NB4 (cell line): ENCODE measurements at places on chromosomes 12 and 14.

GRCh38 chr12:124529565-124530276, 37.7 kb downstream of the NCOR2 start:
- DNase-seq = no peak

DNA sequence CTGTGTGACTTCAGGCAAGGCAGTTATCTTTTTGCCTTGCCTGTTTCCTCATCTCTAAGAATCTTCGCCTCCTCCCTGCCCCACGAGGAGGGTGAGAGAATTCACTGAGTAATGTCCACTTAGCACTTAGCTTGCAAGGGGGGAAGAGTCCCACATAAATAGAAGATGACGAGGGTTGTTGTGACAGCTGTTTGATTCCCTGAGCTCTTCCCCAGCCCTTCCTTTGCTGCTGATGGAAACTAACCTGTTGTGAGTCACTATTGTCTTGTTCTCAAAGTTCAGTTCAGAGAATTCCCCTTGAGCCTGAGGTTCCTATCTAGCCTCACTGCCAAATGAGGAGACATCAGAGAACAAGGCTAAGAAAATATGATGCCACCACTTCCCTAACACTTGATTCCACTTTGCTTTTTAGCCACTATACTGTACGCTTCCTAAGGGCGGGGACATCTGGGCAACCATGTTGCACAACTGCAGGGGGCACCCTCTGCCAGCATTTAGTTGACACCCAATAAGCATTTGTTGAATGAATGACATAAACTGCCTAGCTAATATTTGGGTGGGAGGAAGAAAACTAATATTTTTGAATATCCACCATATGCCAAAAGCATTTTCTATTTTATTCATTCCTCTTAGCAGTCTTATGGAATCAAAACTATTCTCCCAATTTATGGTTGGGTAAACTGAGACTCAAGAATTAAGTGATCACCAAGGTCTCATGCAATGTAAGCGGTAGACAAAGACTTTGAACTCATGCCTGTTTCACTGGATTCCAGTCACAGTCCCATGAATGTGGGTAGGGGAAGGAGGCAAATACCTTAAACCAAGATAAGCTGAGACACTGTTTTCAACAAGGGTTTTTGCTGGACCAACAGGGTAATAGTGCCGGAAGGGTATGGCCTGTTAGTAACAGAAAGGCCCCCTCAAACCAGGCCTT, 77.6 kb downstream of the ZFP36L1 start:
- DNase-seq = no peak

- DNase-seq = no peak
Measured at GRCh38 chr12:6123258-6123657, 1.2 kb downstream of the VWF start.

- DNase-seq = peak; percentile 40
Measured at GRCh38 chr12:26767865-26768264, 65.1 kb downstream of the ITPR2 start.

- no peak for DNase-seq
Measured at GRCh38 chr12:52951126-52951525, 2.2 kb downstream of the KRT18 start.

DNA sequence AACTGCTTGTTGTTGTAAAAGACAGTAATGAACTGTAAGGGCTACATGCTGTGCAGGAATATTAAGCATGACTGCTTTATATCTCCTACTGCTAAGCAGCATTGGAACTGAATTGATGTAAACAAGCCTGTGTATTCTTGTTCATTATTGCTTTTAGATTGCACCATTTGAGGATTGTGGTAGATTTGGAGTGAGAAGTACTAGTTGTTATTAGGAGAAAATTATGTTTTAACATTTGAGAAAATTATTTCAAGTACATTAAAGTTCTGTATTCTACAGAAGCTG, 212.7 kb downstream of the ERC1 start:
- no peak for DNase-seq

DNA sequence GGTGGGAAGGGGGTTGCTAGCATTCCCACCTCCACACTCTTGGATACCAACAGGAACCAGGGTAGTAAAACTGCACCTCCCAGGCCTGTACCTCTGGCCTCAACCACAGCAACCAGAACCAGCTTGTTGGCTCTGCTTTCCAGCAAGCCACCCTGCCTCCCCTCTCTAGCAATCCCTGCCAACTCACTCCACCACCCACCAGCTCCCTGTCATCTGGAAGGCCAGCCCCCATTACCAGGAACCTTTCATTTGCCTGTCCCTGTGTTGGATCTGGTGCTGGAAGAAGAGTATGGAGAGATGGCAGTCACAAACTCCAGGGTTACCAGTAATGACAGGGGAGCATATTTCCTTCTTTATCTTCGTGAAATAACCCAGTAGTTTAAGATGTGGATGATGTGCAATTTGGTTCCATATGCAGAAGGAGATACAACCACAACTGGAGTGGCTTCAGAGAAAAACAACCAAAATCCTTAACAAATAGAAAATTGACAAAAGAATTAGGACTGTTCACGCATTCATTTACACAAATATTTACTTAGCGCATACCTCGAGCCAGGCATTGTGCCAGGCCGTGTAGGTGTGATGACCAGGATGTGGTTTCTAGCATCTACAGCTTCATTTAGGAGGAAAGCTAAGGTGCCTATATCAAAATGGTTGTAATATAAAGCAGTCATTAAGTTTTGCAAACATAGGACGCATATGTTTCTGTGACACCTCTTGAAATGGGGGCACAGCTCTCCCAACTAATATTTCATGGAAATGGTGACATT, 3.4 kb downstream of the B4GALNT3 start:
- DNase-seq = no peak

DNA sequence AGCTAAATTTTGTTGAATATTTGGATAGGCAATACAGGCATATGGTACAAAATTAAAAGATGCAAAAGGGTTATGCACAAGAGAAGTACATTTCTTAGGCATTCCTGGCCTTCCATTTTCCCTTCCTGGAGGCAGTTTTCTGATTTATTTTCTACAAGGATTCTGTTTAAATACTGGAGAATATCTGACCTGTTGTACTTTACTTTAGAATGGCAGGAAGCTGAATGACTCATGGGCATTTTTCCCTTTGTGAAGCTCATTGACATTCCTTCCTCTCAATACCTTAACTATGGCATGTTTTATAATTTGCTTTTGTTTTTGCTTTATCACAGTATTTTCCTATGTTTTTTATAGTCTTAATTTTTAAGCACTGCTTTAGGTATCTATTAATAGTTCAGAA, 62.7 kb downstream of the RCOR1 start:
- no peak for DNase-seq

GRCh38 chr14:32306549-32306948, 22.5 kb upstream of the AKAP6 start:
- DNase-seq = no peak

GRCh38 chr14:88983755-88984154, 159.3 kb downstream of the TTC8 start:
- DNase-seq = no peak

DNA sequence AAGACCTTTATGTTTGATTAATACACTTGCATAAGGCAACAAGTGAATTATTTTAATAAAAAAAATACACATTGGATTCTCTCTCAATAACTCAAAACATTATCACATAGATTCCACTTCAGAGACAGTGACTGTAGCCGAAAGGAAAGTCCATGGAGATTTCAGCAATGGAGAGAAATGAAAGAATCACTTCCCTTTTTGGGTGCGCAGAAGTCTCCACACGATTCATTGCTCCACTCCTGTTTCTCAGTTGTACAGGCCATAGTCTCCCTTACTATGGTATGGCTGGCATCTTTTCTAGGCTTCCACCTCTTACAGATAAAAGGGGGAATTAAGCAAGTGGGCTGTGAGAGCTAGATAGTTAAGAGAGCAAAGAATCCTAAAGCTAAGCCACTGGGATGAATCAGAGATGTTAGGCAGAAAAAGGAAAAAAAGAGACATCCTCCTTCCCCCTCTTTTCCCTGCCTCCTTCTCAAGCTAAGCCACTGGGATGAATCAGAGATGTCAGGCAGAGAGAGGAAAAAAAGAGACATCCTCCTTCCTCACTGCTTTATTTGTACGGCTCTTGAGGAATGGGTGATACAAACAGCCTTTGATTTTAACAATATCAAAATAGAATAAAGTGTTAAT, 16.3 kb downstream of the ST8SIA1 start:
- peak; percentile 51 for DNase-seq

DNA sequence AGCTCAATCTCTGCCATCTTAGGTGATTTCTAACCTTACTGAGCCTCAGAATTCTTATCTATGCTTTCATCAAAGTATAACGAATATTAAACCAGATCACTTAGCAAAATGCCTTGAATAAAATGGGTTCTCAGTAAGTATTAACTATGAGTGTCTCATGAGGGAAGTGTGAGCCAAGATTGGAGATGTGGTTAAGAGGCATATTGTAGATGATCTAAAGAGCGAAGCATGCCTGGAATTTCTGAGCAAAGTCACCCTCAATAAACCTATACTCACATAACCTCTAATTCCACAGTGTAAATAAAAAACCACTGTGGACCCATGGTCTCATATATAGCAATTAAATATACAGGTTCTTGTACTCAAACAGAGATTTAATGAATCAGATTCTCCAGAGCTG, 193.1 kb upstream of the FSCB start:
- no peak for DNase-seq

DNA sequence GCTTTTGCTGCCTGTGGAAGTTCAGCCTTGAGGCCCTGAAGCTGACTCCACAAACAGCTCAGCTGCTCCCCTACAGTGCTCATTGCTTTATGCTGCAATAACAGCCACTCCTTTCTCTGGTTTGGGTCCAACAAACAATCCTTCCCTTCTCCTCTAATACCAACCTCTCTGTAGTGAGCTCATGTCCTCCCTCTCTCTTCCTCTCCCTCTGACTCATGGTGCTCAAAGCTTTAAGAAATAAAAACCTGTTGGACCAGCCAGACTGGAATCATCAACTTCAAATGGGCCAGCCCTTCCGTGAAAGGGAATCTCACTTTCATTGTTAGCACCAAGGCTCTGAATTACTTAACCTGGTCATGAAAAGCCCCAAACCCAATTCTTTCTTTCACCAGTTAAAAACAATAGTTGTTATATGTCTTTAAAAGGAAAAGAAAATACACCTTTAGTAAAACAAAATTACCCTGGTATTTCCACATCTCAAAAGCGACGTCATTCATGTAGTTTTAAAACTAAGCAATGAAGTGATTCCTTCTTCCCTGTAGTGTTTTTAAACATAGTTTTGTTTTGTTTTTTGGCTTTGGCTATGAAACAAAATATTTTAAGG, 126.4 kb downstream of the DUSP6 start:
- DNase-seq = peak; percentile 56

GRCh38 chr12:111971800-111972199, 41.2 kb downstream of the TMEM116 start:
- no peak for DNase-seq

DNA sequence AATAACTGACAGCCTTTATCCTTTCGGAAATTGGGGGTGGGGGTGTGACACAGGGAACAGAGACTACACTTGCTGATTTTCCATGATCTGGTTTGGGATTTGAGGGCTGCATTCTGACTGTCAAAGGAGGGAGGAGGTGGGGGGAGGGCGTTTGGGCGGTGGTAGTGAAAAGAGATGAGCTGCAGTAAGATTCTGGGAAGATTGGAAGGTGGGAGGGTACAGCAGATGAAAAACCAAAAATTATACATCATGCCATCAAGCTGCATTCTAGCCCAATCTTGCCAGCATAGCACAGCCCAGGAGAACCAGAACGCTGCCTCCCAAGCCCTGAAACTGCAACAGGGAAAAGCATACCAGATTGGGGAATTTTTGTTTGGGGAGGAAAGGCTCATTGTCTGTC, 2.4 kb downstream of the RND1 start:
- no peak for DNase-seq

DNA sequence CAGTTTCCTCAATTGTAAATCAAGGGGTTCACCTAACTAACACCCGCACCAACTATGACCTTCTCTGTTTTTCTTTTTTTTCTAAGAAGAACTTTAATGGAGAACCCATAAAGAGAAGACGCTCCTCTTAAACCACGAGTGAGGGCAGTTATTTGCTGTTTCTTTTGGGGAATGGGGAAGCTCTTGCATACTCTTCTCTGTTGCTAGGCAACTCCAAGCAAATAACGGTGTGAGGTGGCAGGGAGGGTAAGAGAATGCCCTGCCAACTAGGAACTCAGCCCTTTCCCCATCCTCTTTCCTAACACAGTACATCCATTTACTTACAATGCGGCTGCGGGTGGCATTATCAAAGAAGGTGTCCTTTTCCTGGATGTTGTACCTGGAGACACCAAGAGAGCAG, 114.9 kb downstream of the ANO2 start:
- peak; percentile 22 for DNase-seq

GRCh38 chr14:54722791-54723432, 156.0 kb downstream of the SAMD4A start:
- peak; percentile 20 for DNase-seq

- DNase-seq = peak; percentile 48
Measured at GRCh38 chr12:66584673-66585072, 94.2 kb downstream of the GRIP1 start.

DNA sequence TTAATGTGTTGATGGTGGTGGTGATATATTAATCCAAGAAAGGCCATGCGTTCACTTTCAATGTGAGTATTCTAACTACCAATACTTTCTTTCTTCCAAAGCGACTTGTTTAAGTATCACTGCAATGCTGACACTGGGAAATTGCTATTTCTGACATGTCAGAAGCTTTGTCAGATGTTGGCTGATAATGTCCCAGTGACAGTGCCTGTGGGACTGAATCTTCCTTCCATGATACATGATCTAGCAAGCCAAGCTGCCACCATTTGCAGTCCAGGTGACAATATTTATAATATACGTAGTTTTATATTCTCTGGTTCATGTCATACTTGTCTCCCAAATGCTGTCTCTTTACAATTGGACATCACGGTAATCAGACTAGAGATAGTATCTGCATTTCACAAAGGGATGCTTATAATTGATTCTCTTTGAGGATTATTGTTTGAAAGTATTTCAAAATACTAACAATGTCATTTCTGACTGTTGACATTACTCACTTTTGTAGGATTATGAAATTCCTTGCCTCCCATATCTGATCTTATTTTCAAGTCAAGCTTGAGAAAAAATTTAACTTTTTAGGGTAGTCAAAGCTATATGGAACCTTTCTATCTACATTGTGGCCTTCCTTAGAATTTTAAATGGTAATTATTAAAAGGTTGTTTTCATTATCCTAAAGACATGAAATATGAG, 57.3 kb downstream of the KNTC1 start:
- no peak for DNase-seq

DNA sequence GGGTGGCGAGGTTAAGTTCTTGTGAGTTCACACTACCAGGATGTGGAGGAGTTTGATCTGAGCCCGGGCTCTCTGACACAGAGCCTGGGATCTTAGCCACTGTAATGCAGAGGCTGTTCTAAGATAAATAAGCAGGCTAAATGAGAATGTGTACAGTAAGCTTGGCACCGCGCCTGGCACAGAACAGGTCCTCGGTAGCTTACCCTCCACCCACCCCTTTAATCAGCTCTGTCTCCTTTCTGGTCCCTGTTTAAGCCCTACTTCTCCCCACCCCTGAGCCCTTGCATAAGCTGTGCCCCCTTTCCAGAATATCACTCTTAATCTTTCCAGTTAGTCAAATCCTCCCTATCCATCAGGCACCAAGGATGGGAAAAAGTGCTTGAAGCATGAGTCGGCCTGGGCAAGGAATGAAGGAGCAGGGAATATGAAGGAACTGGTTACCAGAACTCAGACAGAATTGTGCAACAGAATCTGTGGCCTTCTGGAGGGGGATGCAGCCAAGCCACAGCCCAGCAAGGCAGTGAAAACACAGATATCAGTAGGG, 32.8 kb upstream of the CMKLR1 start:
- DNase-seq = peak; percentile 59
